ENCODE measurements at places on chromosomes 16 and 17.

DNA sequence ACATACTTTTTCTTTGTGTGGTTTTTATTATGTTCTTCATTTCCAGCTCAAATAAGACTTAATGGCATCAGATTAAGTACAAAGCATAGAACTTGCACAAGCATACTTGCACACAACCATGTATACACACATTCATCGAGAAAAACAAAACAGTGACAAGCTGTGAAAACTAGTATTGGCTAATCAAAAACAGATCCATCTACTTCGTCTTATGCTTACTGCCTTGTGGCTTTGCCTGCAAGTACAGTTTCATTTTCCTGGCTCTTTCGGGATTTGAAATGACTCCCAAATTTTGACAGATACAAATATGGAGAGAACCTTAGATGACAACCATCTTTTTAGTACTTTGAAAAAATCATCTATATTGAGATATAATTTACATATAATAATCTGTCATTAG, 338.3 kb downstream of the BCAS3 start:
- DNase-seq: no peak

GRCh38 chr17:69423450-69423849, 9.0 kb downstream of the MAP2K6 start:
- no peak for DNase-seq

DNA sequence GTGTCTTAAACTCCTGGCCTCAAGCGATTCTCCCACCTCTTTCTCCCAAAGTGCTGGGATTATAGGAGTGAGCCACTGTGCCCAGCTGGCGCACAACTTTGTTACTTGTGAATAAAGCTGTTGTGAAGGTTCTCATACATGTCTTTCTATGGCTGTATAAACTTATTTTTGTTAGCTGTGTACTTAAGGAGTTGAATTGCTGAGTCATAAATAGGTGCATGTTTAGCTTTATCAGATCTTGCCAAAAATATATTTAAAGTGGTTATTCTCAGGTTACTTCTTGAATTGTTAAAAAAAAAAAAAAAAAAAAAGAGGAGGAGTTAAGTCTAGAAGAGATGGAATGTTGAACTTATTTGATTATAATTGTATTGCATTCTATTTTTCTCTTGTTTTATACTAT, 47.6 kb upstream of the IRX3 start:
- no peak for DNase-seq

DNA sequence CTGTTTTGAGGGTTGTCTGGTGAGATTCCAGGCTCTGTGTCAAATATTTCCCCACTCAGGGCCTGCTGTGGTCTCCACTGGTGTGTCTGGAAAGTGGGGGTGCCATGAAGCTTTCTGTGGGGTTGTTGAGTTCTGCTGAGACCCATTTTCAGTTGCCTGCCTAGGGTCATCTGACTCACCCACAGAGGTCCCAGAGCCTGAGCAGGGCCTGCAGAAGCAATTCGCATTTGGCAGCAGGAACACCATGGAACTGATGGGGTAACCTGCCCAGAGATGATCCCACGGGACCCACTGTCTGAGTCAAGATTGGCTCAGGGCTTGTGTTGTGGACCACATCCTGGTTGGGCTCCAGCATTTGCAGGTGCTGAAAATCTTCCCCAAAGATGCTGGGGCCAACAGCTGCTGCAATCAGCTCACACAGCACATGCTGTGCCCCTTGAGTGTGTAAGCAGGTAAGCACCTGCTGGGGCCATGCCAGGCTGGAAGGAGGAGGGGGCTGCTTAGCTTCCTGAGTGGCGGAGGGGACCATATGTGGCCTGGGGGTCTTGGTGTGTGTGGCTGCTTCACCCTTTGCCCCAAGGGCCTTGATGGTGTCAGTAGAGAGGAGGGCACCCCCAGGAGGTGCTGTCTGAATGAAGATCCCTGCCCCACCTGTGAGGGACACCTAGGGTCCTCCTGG, 1726.1 kb downstream of the TP53TG3F start:
- peak; percentile 72 for DNase-seq

DNA sequence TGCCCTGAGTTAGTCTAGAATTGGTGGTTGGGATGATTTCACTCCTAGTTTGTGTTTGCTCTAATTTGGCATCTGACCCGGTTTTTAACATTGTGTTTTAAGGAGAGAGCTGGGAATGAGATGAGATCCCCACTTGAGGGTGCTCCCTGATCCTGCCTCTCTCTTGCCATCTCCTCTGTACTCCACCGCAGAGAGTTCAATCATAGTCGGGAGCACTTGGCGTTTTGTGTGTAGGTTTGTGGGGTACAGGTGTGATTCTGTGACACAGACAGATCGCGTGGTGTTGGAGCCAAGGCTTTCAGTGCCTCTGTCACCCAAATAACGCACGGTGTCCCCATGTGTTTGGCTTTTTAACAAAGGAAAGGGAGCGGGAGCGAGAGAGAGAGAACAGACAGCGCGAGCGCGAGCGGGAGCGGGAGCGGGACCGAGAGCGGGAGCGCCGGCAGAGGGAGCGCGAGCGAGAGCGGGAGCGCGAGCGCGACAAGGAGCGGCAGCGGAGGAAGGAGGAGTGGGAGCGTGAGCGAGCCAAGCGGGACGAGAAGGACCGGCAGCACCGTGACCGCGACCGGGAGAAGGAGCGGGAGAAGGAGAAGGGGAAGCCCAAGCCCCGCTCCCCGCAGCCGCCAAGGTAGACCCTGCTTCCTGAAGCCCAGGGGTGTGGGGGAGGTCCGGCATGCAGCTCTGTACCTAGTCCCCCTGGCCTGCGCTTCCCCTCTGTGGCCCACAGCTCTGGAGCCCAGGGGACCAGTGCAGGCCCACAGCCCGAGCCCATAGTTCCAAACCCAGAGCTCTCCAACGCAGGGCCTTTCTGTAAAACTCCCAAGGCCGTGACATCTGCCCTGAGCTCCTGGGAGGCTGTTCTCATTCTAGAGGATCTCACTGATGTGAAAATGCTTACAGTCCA, 27.2 kb upstream of the IL17C start:
- DNase-seq: no peak

- no peak for DNase-seq
Measured at GRCh38 chr16:77840673-77841501, 52.5 kb downstream of the VAT1L start.

GRCh38 chr17:21149621-21150020, 22.9 kb downstream of the DHRS7B start:
- DNase-seq: no peak

GRCh38 chr17:896454-896853, 83.1 kb downstream of the NXN start:
- no peak for DNase-seq

DNA sequence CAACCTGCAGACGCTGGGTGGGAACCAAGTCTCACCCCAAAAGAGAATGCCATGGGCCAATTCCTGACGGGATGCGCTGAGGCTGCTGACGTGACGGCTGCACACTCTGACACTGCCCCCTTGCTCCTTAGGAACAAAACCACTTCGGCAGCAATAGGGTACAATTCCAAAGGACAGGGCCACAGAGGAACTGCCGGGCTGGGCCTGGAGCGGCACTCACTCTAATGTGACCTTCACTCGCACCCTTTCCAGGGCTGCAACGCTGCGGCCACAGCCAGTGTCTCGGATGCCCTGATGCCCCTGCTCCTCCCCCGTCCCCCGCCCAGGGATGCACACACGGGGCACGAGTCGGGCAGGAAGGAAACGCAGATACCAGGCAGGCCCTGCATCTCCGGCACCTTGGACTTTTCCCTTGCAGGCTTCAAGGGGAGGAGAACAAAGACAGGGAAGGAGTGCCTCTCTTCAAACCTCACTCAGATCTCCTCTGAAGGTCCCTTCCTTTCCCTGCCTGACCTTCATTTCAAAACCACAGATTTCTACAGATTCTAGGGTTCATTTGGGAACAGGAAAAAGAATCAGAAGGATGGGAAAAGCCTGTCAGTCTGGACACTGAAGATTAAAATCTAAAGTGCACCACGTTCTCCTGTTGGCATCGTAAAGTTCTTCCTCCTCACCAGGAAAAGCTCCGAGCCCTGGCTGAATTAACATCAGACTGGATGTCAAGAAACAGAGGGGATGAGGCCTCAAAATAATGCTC, 2.3 kb downstream of the PITPNA start:
- no peak for DNase-seq

DNA sequence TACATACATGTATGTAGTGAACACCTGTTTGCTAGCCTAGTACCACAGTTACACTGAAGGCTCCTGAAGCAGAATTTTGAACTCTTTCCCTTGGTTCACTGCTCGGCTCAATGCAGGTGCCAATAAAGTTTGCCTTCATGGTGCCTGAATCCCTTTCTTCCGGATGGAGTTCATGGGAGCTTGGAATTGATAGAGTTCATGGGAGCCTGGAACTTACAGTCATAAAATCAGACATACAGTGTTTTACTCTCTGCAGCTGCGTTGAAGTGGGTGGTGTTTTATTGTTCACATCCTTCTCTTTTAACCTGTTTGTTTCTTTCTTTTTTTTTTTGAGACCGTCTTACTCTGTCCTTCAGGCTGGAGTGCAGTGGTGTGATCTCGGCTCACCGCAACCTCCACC, 29.2 kb upstream of the ABR start:
- no peak for DNase-seq

DNA sequence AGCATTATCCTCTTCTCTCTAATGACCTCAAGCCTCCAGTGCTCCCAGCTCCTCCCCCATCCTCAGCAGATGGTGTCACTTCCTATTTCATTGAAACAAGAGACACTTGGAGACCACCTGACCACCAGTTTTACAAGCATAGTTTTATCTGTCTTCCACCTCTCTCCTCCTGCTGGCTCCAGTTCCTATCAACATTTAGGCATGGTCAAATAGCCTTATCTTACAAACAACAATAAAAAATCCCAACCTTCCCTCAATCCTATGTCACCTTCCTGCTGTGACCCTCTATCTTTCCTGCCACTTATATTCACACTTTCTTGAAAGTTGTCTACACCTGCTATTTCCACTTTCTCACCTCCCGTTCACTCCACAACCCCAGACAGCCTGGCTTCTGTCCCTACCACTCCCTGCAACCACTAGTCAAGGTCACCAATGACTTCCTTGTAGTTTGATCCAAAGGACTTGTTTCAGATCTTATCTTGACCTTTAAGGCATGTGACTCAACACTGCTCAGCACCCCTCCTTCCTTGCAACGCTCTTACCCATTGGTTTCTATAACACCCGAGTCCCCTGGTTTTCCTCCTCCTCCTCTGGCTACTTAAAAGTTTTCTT, 4.3 kb upstream of the NTN1 start:
- DNase-seq: no peak

DNA sequence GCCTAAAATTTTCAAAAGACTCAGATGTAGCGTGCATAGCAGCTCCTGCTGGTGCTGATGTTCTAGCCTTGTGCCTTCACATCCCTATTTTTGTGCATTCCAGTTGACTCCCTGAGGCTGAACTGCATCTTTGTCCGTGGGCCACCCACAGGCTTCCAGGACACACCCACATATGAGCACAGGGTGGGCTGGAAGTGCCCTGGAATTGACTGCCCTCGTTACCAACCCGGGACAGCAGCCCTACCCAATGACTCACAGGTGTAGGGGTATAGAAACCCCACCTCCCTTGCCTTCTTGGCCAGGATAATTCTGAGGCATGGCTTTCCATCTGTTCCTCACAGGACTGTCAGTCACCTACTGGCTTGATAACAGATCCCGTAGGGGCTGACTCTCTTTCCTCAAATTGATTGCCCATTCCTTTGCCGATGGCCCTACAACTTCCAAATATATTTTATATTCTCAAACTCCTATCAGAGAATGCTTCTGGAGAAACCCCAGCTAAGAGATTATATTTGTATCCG, 65.9 kb upstream of the CDH13 start:
- DNase-seq: no peak

- no peak for DNase-seq
Measured at GRCh38 chr16:75107505-75107904, 9.1 kb downstream of the LDHD start.

DNA sequence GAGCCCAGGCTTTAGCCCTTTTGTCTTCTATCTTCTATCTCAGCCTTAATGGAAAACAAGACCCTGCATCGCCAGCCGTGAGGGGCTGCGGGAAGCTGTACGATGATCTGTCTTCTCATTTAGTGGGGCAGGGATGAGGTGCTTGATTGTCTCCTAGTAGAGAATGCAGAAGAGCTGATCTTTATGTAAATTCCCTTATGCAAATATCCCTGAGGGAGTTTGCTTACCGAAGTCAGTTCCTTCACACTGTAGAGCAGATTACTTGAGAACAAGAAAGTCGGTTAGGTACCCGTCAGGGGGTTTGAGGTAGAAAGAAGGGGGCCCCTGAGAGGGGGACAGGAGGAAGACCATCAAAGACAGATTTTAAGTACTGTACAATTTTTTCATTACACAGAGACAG, 66.2 kb downstream of the IRF8 start:
- DNase-seq: no peak

- no peak for DNase-seq
Measured at GRCh38 chr17:75566834-75567233, 20.8 kb upstream of the MYO15B start.

- DNase-seq: no peak
Measured at GRCh38 chr17:56979091-56979480, 1.2 kb downstream of the SCPEP1 start.

DNA sequence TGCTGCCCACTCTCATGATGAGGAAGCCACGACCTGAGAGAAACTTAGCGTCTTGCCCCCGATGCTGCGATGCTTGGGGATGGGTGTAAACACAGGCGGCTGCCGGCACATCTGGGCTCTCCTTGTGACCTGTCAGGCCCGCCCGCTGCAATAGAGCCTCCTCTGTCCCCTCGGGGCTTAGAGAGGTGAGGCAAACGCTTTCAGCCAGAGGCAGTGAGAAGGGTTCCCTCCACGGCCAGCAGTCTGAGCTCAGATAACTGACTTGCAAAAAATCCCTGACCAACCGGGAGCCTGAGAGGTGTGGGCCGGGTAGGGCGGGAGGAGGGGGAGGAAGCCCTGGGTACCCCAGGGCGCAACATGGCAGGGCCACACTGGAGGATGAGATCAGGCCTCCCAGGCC, 260.6 kb downstream of the C16orf95 start:
- DNase-seq: no peak

Measured in vagina (tissue), 2 donors.